Neuronal stem cell (in vitro differentiated cells): ENCODE measurements at places on chromosomes 1 and 21.

DNA sequence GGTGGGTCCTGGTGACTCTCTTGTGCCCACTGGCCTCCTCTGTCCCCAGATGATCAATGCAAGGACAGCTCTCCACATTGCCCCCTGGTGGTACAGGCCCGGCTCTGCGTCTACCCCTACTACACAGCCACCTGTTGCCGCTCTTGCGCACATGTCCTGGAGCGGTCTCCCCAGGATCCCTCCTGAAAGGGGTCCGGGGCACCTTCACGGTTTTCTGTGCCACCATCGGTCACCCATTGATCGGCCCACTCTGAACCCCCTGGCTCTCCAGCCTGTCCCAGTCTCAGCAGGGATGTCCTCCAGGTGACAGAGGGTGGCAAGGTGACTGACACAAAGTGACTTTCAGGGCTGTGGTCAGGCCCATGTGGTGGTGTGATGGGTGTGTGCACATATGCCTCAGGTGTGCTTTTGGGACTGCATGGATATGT lies 10.8 kb downstream of the ADAMTSL4 start:
- H3K4me1 ChIP-seq = peaks cover 25% of the 10 kb centered on the region
- peak overlapping the region; percentile 43 for H3K4me3 ChIP-seq
- peak overlapping the region; percentile 6 for H3K27ac ChIP-seq
- DNase-seq = peak; percentile 74
- no peaks in the 10 kb centered on the region for H3K27me3 ChIP-seq

- no peaks in the 10 kb centered on the region for H3K27me3 ChIP-seq
- no peak overlapping the region for H3K27ac ChIP-seq
- no peak overlapping the region for H3K4me3 ChIP-seq
- DNase-seq = no peak
- no peaks in the 10 kb centered on the region for H3K4me1 ChIP-seq
- peaks cover 37% of the 10 kb centered on the region for H3K36me3 ChIP-seq
Measured at GRCh38 chr1:54745274-54745673, 19.0 kb downstream of the PARS2 start.

GRCh38 chr1:203084588-203085527 lies 954 bp downstream of the MYOG start:
- H3K4me1 ChIP-seq = no peaks in the 10 kb centered on the region
- no peaks in the 10 kb centered on the region for H3K27me3 ChIP-seq
- no peak overlapping the region for H3K27ac ChIP-seq

DNA sequence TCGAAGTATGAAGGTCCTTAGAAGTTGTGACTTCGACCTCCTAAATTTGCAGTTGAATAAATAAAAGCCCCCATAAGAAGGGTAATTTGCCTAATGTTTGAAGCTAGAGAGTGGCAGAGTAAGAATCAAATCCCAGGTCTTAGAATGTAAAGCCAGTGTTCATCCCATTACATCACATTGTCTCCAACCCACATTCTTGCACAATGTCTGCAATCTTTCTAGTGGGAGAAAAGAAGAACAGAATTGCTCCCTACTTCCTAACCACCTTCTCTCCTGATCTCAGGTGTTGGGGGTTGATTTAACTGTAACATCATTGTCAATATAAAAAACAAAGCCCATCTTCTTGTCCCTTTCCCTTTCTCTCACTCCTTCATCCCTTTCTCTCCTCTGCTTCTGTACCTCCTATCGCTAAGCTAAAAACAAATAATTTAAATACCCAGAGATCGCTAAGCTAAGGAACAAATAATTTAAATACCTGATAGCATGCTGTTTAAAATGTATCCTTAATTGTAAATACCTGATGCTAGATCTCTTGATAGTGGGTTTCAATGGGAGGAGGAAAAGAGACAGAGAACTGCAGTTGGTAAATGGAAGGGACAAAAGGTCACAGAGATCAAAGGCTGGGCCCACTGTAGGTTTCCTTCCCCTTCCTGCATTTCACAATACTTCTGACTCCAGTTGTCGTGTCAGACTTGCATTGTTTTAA lies 32.1 kb upstream of the CCDC190 start:
- no peak for DNase-seq
- H3K4me1 ChIP-seq = peaks cover 6% of the 10 kb centered on the region
- H3K36me3 ChIP-seq = no peaks in the 10 kb centered on the region
- H3K4me3 ChIP-seq = no peak overlapping the region

- no peak for DNase-seq
- no peaks in the 10 kb centered on the region for H3K4me1 ChIP-seq
- no peaks in the 10 kb centered on the region for H3K27me3 ChIP-seq
Measured at GRCh38 chr1:189499736-189500135, 977.9 kb downstream of the BRINP3 start.
